ENCODE measurements at places on chromosomes 6 and 20.

GRCh38 chr20:23254034-23254433 is 96.6 kb upstream of the NXT1 start:
- H3K36me3 ChIP-seq, result no peaks in the 10 kb centered on the region
- H3K4me1 ChIP-seq, result peaks cover 3% of the 10 kb centered on the region
- no peak for DNase-seq
- H3K27ac ChIP-seq, result no peak overlapping the region
- H3K4me3 ChIP-seq, result no peak overlapping the region

- H3K36me3 ChIP-seq, result peaks cover 5% of the 10 kb centered on the region
- no peak overlapping the region for H3K27ac ChIP-seq
- H3K4me3 ChIP-seq, result no peak overlapping the region
These were observed 14.3 kb upstream of the FAM135A start for GRCh38 chr6:70398783-70399728.

- no peak for DNase-seq
- H3K4me1 ChIP-seq, result no peaks in the 10 kb centered on the region
These were observed 33.3 kb downstream of the TNFRSF21 start for GRCh38 chr6:47276377-47276776.

GRCh38 chr6:158461954-158462353 is 97.9 kb upstream of the TMEM181 start:
- H3K4me3 ChIP-seq, result no peak overlapping the region
- H3K27ac ChIP-seq, result no peak overlapping the region
- H3K36me3 ChIP-seq, result peaks cover 15% of the 10 kb centered on the region
- H3K27me3 ChIP-seq, result no peaks in the 10 kb centered on the region
- DNase-seq, result no peak

DNA sequence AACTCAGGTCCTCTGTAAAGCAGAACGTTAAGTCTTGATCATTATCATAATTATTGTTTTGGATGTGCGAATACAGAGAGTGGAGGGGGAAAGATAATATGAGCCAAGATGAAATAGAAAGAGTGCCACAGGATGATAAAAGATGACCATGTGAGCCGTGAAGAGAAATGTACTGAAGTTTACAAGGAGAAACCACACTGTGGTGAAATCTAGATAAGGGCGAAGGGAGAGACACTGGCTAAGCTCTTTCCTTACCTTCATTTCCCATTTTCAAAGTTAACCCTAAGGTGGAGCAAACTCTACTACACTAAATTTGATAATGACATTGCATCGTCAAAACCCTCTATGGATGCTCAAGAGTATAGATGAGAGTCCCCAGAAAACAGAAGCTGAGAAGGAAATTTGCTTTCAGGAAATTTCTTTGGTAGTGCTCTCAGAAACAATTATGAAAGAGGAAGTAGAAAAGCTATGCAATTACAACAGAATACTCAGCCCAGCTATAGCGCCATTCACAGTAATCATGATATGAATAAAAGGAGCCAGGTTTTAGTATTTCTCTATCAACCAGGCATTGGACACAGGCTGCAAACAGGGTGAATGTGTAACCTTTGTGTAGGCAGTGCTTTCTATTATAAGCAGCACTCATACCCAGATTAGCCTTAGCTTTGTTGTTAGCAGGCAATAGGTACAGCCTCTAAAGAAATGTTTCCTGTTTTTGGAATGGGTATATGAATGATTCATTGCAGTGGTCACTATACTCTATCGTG is 1080.7 kb downstream of the GRIK2 start:
- H3K27me3 ChIP-seq, result no peaks in the 10 kb centered on the region
- no peaks in the 10 kb centered on the region for H3K4me1 ChIP-seq

Data from T-helper 17 cell (primary cell).